ENCODE measurements at places on chromosomes 5 and 9. TPM values are rescaled to one million over a fixed set of nuclear protein-coding genes. Genes with fewer than 3 reads are reported as not detected.

Gene THBS4
- total RNA-seq, result 0.38 TPM

Gene OLFM1
- 5.1 TPM for total RNA-seq

Gene ANKRD18B
- 2.8 TPM for total RNA-seq

Gene ZBTB6
- total RNA-seq, result 15.2 TPM

Gene SLC36A1
- 5.1 TPM for total RNA-seq

Gene IRX4
- not detected for total RNA-seq

Gene TMCO6
- total RNA-seq, result 7.6 TPM

Gene PCA3
- total RNA-seq, result under 0.01 TPM

Gene SLC6A7
- total RNA-seq, result under 0.01 TPM

All from regular cardiac myocyte (primary cell).